Stimulated activated CD4-positive, alpha-beta T cell treated with anti-CD3 and anti-CD28 coated beads, Interleukin-1b, Interleukin-23, amount 100 ng/mL, for 1 hour (primary cell): ENCODE measurements at places on chromosomes 6 and 20.

DNA sequence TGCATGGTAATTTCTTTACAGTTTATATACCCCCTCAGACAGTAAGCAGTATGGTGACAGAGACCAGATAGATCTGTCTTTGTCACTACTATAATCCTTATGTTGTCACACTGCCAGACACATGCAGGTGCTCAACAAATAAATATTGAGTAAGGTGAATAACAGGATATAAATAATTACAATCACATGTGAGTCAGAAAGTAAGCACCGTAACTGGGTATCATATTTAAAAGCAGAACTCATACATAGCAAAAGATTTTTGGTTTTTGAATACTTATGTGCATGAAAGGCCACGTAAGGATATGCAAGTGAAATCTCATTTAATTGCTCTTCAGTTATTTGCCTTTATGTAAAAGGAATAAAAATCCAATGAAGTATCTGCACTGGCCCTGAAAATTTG lies 17.4 kb downstream of the CNBD2 start:
- no peak for DNase-seq

GRCh38 chr6:148793721-148794120 lies 46.9 kb downstream of the UST start:
- no peak for DNase-seq

- no peak for DNase-seq
These were observed at the start of gene ADGRF5 for GRCh38 chr6:46921731-46922130. Gene ADGRF5, minus strand, starts transcription at chr6:46921938. Its CDS starts 15,176 bp downstream, at chr6:46906762.

GRCh38 chr6:13715444-13715883 lies 3.8 kb upstream of the RANBP9 start:
- no peak for DNase-seq

DNA sequence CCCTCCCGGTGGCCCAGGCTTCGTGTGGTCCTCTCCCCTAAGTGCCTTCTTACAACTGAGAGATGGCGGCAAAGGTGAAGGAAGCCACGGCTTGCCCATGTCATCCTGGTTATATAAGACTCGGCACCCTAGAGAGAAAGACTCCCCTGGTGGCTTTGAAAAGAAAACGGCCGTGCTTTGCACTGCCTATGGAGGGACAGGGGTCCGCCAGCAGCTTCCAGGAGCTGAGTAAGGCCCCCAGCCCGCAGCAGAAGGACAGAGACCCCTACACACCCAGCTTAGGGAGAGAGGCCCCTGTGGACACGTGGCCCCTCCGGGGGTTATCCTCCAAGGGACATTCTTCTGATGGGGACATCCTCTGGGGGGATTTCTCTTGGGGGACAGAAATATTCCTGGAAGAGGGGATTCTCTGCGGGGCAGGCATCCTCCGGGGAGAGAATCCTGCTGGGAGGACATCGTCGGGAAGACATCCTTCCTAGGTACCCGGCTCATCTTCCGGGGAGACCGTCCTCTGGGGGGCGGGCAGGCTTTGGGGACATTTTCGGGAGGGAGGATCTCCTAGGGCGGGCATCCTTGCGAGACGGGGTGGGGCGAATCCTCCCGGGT lies 511 bp upstream of the OGFR start:
- no peak for DNase-seq

DNA sequence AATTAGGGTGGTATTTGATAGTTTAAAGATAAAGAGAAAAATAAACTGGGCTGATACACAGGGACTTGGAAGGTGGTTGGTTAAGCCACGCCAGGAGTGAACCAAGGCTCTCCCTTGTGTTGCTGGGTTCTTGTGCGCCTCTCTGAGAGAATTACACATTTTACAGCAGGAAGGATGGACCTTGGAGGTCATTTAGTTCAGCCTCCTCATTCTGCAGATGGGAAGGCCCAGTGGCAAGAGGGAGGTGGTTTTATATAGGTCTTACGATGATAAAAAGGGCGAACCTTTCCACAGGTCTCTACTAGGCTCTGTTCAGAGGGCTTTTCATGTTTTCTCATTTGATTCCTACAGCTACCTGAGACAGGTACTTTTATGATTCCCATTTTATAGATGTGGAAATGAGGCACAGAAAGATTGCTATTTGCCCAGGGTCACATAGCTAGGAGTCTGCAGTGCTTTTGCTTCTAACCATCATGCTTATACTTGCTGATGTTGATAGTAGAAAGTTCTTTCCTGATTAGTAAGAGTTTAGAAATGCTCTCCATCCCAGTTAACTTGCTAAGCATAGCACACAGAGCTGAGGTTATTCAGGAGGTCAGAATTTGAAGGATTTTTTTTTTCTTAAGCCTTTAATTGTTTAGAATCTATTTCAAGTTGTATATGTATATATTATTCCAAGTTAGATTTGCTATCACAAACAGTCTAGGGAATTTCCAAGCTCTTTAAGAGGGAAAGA lies 12.8 kb downstream of the HIVEP1 start:
- DNase-seq: no peak

GRCh38 chr6:36973647-36974046 lies 12.3 kb downstream of the MTCH1 start:
- no peak for DNase-seq

DNA sequence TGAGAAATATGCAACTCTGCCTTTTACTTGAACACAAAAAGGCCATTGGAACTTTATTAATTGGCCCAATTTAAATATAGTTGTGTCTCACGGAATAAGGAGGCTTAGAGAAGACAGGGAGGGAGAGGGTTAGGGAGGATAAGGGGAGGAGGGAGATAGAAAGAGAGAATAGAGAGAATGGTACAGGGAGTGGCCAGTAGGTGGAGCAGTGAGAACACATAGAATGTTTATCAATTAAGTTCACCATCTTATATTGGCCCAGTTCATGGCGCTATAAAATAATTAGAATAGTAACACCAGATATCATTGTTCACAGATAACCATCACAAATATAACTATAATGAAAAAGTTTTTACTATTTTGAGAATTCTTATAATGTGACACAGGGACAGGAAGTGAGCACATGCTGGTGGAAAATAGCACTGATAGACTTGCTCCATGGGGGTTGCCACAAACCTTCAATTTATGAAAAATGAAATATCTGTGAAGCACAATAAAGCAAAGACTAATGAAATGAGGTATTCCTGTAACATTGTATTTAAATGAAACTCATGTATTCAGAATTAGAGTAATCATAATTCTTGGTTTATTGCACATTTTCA lies 374.1 kb upstream of the MANEA start:
- no peak for DNase-seq

DNA sequence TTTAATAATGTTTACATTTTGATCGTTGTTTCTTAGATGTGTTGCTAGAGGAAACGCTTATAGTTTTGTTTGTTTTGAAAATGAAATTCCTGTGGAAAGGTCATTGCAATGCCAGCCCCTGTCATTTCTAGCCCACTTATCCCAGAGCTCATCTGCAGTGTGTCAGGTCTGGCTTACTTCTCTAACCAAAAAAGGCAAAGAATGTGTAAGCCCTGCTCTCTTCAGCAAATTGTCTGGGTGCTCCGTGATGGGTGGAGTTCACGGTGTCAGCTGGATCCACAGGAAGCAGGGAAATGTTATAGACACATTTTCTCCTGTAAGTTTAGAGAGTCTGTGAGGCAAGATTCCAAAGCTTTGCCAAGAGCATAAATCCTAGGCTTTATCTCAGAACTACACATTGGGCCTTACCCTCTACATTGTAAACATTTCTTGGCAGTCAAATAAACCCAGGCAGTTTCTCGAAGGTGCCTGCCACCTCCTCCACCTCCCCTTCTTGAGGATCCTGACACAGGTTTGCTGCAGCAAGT lies 50.9 kb downstream of the RPRD1B start:
- DNase-seq: no peak

DNA sequence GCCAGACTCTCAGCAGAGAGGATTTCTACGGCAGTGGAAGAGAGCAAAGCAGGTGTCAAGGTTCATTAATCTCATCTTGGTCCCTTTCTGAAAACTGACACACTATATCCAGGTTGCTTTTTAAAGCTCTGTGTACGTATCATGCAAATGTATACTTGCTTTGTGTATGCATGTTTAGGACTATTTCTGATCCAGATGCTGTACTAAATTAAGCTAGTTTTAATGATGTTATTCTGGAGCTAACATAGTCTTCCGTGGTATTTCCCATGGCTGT lies 59.2 kb upstream of the SNX9 start:
- DNase-seq: no peak

GRCh38 chr20:23657202-23657601 lies 19.4 kb upstream of the CST3 start:
- DNase-seq: no peak

DNA sequence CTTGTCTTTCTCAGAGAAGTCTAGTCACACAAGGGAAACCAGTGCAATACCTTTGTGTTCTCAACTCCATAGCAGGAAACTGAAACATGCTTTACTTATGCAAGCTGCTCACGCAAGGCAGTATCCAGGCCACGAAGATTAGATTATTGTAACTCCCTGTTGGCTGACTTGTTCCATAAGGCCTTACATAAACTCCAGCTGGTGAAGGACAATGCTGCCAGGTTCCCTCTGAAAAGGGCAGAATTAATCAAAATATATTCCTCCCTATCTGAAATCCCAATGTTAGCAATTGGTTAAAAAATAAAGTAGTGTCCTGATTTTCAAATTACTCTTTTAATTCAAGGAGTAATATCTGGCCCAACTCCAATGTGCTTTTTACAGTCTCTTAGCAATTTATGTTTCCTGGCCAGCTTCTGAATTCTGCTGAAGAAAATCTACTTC lies 966.6 kb downstream of the HACE1 start:
- DNase-seq: no peak

DNA sequence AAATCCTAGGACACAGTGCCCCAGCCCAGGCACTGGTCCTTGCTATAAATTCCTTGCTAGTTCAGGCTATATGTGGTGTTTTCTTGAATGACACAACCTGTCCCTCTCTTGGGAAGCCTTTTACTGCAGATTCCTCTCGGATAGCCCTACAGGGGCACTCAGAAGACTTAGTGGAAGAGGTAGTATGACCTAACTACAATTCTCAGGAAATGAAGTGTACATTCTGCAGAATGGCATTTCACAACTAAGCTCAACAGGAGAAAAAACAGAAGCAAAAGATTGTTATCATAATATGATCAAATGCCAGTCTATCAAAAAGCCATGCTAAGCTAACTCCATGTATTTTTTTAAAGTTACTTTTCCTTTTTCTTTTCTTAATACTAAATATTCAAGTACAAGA lies 66.3 kb upstream of the FBXL4 start:
- no peak for DNase-seq

GRCh38 chr6:131931063-131931750 lies 20.0 kb downstream of the CCN2 start:
- DNase-seq: no peak

- no peak for DNase-seq
These were observed 107.8 kb downstream of the DST start for GRCh38 chr6:56534680-56535419.

- DNase-seq: no peak
These were observed 11.8 kb downstream of the HTR1B start for GRCh38 chr6:77451466-77451865.

- DNase-seq: no peak
These were observed 753.3 kb upstream of the MARCKS start for GRCh38 chr6:113103634-113104361.

GRCh38 chr6:156957931-156958547 lies 180.9 kb downstream of the ARID1B start:
- no peak for DNase-seq

- DNase-seq: no peak
These were observed 117.6 kb downstream of the PERP start for GRCh38 chr6:137989664-137990063.

DNA sequence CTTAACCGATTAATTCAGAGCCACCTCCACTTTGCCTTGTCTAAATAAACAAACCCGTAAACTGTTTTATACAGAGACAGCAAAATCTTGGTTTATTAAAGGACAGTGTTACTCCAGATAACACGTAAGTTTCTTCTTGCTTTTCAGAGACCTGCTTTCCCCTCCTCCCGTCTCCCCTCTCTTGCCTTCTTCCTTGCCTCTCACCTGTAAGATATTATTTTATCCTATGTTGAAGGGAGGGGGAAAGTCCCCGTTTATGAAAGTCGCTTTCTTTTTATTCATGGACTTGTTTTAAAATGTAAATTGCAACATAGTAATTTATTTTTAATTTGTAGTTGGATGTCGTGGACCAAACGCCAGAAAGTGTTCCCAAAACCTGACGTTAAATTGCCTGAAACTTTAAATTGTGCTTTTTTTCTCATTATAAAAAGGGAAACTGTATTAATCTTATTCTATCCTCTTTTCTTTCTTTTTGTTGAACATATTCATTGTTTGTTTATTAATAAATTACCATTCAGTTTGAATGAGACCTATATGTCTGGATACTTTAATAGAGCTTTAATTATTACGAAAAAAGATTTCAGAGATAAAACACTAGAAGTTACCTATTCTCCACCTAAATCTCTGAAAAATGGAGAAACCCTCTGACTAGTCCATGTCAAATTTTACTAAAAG lies 2.7 kb downstream of the FOXC1 start:
- no peak for DNase-seq

- no peak for DNase-seq
These were observed 460.4 kb upstream of the MARCKS start for GRCh38 chr6:113396730-113397129.

GRCh38 chr6:150286912-150287311 lies 81.9 kb upstream of the IYD start:
- no peak for DNase-seq

- no peak for DNase-seq
These were observed 82.2 kb upstream of the OPRM1 start for GRCh38 chr6:153956808-153957207.

GRCh38 chr6:46927066-46927465 lies 5.3 kb upstream of the ADGRF5 start:
- DNase-seq: no peak

GRCh38 chr6:4861564-4861963 lies 85.4 kb downstream of the CDYL start:
- DNase-seq: no peak

DNA sequence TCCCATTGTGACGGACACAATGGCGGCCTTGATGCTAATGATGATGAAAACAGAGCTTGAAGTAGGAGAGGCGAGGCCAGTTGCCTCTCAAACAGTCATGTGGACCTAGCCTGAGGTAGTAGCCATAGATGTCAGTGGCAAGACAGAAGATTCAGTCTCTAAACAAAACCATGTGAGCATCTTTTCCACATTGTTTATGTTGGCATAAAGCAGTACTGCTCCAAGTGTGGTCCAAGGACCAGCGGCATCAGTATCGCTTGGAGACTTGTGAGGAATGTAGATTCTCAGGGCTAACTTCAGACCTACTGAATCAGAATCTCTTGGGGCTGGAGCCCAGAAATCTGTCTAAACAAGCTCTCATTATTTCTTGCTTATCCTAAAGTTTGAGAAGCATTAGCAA lies 312.8 kb upstream of the JAG1 start:
- no peak for DNase-seq

DNA sequence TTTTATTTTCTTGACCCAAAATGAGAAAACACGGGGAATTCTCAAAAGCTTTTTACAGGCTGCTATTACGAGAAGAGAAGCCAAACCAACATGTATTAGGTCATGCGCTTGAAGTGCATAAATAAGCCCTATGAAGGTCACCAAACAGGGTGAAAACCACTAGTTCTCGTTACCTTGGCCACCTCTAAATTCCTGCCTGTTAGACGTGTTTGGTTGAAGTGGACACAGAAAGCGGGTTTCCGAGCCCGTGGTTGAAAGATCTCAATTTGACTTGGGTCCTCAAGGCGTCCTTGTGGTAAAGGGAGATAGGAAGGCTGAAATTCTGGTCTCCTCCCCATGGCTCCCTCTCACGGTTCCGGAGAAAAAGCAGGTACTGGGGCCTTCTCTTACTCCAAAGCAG lies 6.2 kb downstream of the EYA2 start:
- DNase-seq: no peak

GRCh38 chr6:109441069-109441816 lies 719 bp downstream of the SMPD2 start:
- no peak for DNase-seq

GRCh38 chr6:130118236-130118635 lies 99.9 kb downstream of the L3MBTL3 start:
- no peak for DNase-seq
